Subcutaneous adipose tissue (tissue), 4 donors: ENCODE measurements at places on chromosomes 2 and 18. TPM values are rescaled to one million over a fixed set of nuclear protein-coding genes. Genes with fewer than 3 reads are reported as not detected.

Gene UGT1A7
- total RNA-seq, result not detected

Gene NDC80
- total RNA-seq, result not detected

Gene ASPRV1
- 1.5 TPM for total RNA-seq

Gene DOCK10
- total RNA-seq, result 47.4 TPM

Gene STAT4
- total RNA-seq, result 4.4 TPM

Gene KCNK3
- total RNA-seq, result 5.7 TPM

Gene GNLY
- total RNA-seq, result 4.6 TPM

Gene NAT8
- not detected for total RNA-seq

Gene ST6GAL2
- total RNA-seq, result not detected

Gene FBXO48
- 1.9 TPM for total RNA-seq

Gene ST8SIA5
- total RNA-seq, result not detected

Gene NBAS
- total RNA-seq, result 46.9 TPM

Gene LIPG
- total RNA-seq, result 0.34 TPM

Gene SLC19A3
- 322 TPM for total RNA-seq

Gene FLACC1
- 4.7 TPM for total RNA-seq

Gene CPLX4
- total RNA-seq, result not detected

Gene DIPK1C
- not detected for total RNA-seq

Gene FBXO41
- total RNA-seq, result 3.1 TPM

Gene KCNE4
- 2.9 TPM for total RNA-seq

Gene ACADL
- total RNA-seq, result 22.1 TPM

Gene KCNJ13
- total RNA-seq, result not detected

Gene SP5
- 7.0 TPM for total RNA-seq

Gene SKOR2
- total RNA-seq, result not detected

Gene KYNU
- total RNA-seq, result 3.4 TPM

Gene SEMA4F
- 3.7 TPM for total RNA-seq

Gene CYTIP
- total RNA-seq, result 17.8 TPM

Gene HNRNPLL
- 49.1 TPM for total RNA-seq

Gene ANKRD30BL
- not detected for total RNA-seq

Gene UGT1A3
- not detected for total RNA-seq

Gene CAVIN2
- total RNA-seq, result 83.5 TPM

Gene HOXD8
- total RNA-seq, result 16.5 TPM

Gene PCARE
- not detected for total RNA-seq
